Thymus (tissue), 14 donors: ENCODE measurements at places on chromosomes 7 and 10. TPM values are rescaled to one million over a fixed set of nuclear protein-coding genes. Genes with fewer than 3 reads are reported as not detected.

DNA sequence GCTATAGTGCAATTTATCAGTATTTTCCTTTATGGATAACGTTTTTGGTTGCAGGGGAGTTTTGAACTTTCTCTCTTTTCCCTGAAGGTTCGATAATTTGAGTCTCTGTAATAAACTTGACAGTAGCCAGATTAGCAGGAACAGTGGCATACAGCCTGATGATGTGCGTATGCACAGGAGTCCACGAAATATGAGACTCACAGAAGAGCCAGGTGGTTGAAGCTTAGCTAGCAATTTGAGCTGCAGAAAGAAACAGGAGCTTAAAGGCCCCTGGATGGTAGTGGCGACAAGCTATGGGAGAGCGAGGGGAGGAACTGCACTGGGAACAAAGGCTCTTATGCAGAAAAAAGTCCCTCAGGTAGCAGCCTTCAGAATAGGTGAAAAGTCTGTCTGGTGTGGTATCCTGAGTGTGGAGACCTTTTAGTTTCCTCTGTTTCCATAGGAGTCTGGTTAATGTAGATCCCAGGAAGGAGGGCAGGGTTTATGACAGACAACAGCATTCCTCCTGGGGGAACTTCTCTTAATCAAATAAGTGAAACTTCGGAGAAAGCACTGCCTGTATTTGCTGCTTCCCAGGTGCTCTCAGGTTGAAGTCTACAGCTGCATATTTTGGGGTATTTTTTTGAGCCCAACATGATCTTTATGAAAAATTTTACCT is 32.7 kb downstream of the FANK1 start:
- no peak for DNase-seq

DNA sequence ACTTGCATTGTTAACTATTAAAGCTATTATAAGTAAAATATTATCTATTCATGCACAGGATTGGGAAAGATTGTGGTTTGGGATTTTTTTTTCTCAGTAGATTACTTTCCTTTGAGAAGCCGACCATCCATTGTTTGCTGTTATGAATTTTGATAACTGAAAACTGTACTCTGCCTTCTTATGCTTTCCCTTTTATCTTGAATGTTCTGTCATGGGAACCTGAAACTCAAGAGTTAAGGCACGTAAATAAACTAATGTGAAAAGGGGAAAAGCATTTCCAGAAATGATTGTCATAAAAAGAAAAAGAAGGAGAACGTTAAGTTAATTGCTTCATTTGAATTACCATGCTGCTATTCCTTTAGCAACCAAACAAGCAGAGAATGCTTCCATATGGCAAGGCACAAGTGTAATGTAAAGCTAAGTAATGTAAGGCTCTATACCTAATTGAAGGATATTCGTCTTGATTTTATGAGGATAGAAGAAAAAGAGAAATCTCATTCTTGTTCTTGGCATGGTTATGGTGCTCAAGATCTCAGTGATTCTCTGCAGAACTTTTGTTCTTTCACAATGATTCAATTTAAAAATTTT is 370.8 kb downstream of the AUTS2 start:
- no peak for DNase-seq

GRID1 gene
- polyA plus RNA-seq: 0.46 TPM

PAX4 gene
- polyA plus RNA-seq: 0.11 TPM

FASTK gene
- polyA plus RNA-seq: 142 TPM

DNA sequence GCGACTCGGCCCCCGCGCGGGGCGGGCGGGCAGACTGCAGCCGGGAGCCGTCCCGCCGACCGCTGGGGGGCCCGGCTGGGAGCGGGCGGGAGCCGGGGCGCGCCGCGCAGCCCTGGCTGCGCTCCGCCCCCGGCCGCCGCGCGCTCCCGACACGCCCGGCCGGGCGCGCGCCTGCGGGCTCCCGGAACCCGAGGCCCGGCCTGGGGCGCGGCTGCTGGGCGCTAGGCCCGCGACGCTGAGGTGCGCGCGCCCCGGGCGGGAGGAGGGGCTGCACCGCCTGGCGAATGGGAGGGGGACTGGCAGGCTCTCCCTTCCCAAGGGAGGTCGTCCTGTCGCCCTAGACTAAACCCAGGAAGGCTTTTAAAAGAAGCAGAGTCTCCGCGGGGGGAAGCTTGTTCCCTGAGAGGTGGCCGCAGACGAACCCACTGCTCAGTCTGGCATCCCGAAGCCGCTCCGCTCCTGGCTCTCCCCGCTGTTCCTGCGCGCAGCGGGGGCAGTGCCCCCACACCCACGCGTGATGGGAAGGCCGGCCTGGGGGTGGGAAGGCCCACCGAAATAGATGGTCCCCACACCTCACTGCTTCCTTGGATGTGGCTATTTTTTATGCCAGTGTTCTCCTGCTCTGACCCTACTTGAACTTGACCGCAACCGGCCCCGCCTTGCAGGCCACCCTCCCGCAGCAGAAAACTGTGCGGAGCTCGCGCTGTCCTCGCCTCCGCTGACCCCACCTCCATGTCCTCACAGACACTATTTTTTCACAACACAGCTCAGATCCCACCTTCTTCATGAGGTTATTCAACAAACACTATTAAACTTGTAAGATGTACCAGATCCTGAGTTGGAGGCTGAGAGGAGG is at the start of gene VOPP1:
VOPP1 (minus strand) TSS at position 125 of the 856 bp plus-strand sequence. CDS start 178 bp downstream, outside the sequence.
- no peak for DNase-seq

ZNF853 gene
- polyA plus RNA-seq: 3.3 TPM

SUN3 gene
- 1.3 TPM for polyA plus RNA-seq

FAM25C gene
- not detected for polyA plus RNA-seq

GALNT17 gene
- polyA plus RNA-seq: 9.2 TPM

RNLS gene
- polyA plus RNA-seq: 5.0 TPM

CCDC172 gene
- polyA plus RNA-seq: 0.16 TPM

LRRN3 gene
- polyA plus RNA-seq: 5.4 TPM

- DNase-seq: no peak
Observed at GRCh38 chr10:57664815-57665214, 602.9 kb downstream of the IPMK start.

GRCh38 chr7:31074403-31075085 is 22.4 kb downstream of the ADCYAP1R1 start:
- DNase-seq: no peak

DNA sequence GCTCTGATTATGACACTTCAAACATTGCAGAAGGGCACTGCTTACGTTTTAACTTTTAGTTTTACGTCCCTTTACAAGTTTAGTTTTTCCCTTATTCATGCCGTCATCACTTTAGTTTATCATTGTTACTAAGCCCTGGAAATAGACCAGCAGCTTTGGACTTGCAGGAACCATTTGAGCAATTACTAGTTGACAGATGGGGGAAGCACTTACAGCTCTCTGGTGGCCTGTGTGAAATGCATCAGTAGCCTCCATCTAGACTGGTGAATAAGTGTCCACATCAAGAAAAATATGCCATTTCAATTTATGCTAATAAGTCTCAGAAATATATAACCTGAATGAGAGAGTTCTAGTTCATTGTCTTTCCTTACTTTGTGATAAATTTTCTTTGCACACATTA is 194.9 kb upstream of the GRM3 start:
- no peak for DNase-seq

DNA sequence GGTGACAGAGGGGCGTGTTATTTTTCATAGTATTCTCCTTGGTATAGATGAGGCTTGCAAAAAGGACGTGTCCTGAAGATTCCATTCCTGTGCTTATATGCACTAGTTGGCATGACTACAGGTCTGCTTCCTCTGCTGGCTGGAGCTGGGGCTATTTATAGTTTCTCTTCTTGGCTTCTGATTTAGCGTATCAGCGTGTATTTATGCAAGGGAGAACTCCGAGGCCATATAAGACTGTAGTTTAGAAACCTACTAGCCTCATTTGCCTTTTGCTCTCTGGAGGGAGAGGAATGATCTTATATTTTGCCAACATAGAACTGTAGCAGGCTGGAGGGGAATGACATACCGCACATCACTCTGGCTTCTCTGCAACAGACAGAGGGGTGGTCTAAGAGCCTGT is 39.7 kb downstream of the CACNB2 start:
- no peak for DNase-seq

CLCN1 gene
- polyA plus RNA-seq: 0.57 TPM

GRCh38 chr10:78991187-78991586 is 77.6 kb upstream of the ZMIZ1 start:
- no peak for DNase-seq

- no peak for DNase-seq
Observed at GRCh38 chr10:12036073-12036655, 6.4 kb downstream of the UPF2 start.

DNA sequence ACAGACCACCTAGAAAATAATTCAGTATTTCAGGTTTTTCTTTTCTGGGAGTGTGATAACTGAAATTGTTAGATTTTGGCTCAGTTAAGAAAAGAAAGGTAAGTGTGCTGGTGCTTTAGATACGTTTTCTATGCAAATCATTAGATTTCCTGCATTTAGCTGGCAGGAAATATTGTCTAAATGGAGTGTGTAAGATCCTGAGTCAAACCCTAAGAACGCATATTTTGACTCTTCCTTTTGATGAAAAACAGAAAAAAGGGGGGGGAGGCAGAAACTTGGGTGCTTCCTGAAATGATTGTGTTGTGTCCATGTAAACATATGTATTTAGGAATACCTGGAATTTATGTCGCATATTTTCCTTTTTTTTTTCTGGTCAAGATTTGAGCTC is 1.2 kb downstream of the GRK5 start:
- peak; percentile 21 for DNase-seq

OPN1SW gene
- polyA plus RNA-seq: 0.07 TPM

GRCh38 chr10:17859492-17860156 is 50.5 kb downstream of the MRC1 start:
- DNase-seq: no peak

DNA sequence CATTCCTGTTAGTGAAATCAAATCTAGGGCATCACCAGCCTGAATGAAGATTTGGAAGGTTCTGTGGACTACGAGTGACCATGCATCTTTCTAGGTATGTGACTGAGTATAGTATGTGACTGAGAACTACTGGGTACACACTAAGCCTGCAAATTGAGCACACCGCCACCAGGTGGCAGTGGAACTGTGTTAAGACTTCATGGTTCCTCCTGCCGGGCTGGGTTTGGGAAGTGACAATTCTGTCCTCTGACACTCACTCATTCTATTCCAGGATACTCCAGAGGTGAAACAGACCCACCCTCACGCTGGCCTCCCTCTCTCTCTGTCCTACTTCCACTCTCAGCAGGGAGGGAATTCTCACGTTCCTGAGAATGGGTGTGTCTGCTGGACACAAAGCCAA is 84.0 kb upstream of the TMEM248 start:
- no peak for DNase-seq

SH2D4B gene
- polyA plus RNA-seq: 0.18 TPM

XRCC2 gene
- 0.64 TPM for polyA plus RNA-seq

GRCh38 chr7:102085218-102085772 is 201.4 kb upstream of the SH2B2 start:
- no peak for DNase-seq

DNA sequence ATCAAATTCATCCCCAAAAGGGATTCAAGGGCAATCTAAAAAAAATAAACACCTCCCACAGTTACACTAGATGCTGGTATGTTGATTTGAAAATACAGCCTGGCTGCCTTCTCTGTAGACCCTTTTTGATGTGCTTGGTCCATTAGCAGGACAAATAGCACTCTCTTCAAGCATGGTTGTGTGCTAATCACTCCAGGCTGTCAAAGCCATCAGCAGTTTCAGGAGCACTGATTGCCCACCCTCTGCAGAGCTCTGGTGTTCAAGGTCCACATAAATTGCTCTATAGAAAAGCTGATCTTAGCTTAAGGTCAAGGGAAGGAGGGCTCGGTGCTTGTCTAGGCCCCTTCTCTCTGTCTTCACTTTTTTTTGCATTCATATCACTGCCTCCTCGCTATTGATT is 35.4 kb downstream of the PRR15 start:
- no peak for DNase-seq

DNA sequence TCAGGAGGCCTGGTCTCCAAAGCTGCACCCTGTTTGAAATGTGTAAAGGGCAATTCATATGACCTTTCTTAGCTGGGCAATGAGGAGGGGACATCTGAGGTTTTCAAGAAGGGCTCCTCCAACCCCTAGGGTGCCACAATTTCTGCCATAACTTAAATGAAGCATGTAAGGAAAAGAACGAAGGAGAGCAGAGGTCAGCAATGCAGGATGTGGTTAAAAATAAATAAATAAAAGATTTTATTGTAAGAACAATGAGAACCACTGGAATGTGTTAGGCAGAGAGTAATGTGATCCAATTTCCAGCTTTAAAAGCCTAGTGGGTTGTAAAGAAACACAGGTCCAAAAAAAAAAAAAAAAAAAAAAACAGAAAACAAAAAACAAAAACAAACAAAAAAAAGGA is 673.1 kb downstream of the TNS3 start:
- no peak for DNase-seq
